ENCODE measurements at places on chromosomes 1 and 21.

GRCh38 chr1:48673332-48674105 is 103.2 kb downstream of the BEND5 start:
- DNase-seq: no peak

DNA sequence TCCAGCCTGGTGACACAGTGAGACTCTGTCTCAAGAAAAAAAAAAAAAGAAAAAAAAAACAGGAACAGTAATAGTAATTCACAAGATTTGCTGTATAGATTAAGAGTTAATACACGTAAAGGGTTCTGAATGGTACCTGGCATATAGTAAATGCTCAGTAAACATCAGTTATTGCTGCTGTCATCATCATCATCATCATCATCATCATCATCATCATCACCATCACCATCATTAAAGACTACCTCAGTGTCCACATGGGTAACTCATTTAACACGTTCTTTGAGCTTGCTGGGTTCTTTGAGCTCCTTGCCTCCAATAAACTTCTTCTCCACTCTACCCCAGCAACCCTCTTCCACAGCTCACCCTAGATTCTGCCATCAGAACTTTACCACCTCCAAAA is 55.0 kb downstream of the KIAA0319L start:
- no peak for DNase-seq

- no peak for DNase-seq
These were observed 70.5 kb downstream of the IGSF21 start for GRCh38 chr1:18178111-18178510.

GRCh38 chr1:221165839-221166500 is 286.7 kb downstream of the HLX start:
- no peak for DNase-seq

- no peak for DNase-seq
These were observed 703 bp upstream of the KRTAP12-1 start for GRCh38 chr21:44682580-44683151.

GRCh38 chr1:183390561-183390960 is 27.6 kb downstream of the NMNAT2 start:
- no peak for DNase-seq

GRCh38 chr1:84259989-84260388 is 41.5 kb upstream of the SAMD13 start:
- no peak for DNase-seq

DNA sequence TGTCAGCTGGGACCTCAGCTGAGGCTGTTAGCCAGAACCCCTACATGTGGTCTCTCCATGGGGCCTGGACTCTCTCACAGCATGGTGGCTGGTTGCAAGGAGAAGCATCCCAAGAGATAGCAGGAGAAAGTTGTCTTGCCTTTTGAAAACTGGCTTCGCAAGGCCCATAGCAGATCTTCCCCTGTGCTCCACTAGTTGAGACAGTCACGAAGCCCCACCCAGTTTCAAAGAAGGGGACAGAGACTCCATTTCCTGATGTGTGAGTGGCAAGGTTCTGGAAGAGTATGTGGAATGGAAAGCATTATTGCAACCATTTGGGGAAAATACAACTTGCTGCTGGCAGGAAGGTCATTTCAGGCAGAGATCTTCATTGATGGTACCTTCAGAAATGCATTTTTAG is 7.5 kb upstream of the CSRP1 start:
- no peak for DNase-seq

DNA sequence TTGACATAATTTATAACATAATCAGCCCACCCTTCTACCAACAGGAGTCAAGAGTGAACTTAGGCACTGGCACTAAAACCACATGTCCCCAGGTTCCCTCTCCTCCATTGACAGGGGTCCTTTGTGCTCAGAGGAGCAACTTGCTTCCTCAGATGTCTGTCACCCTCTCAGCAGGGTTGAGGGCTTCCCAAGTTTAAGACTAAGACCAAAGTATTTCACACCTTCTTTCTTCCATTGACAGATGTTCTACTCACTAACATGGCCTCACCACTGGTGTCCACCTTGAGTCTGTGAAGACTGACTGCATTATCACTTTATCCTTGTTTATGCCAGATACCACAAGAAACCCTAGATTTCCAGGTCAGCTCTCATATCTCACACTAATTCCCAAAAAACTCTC is 56.5 kb downstream of the CCDC18 start:
- no peak for DNase-seq

GRCh38 chr1:45116340-45116739 is 90.1 kb downstream of the ZSWIM5 start:
- DNase-seq: no peak

DNA sequence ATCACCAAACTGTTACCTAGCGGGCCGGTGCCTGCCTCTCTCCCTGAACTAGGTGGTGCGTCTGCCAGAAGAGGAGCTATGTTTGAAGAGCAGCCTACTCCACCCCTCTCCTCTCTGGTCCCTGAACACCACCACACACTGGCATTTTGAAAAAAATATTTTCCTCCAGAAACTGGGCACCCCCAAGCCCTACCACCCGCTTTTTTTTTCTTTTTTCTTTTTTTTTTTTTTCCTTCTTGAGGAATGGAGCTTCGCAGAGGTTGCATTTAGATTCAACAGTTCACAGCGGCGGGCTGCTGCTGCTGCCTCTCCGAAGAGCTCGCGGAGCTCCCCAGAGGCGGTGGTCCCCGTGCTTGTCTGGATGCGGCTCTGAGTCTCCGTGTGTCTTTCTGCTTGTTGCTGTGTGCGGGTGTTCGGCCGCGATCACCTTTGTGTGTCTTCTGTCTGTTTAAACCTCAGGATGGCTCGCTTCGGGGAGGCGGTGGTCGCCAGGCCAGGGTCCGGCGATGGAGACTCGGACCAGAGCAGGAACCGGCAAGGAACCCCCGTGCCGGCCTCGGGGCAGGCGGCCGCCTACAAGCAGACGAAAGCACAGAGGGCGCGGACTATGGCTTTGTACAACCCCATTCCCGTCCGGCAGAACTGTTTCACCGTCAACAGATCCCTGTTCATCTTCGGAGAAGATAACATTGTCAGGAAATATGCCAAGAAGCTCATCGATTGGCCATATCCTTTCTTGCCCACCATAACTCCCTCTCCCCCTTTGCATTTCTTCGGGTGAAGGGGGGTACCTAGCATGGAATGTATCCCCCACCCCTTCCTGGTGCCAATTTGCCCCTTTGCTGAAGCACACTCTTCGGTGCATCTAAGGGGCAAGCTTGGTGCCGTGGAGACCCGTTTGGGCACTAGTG is at the start of gene CACNA1E:
CACNA1E (plus strand) TSS at position 233 of the 911 bp plus-strand sequence; CDS start at position 461, 228 bp downstream.
- no peak for DNase-seq

GRCh38 chr1:48048064-48048463 is 50.9 kb upstream of the TRABD2B start:
- DNase-seq: no peak

- no peak for DNase-seq
These were observed 584.2 kb downstream of the NEGR1 start for GRCh38 chr1:71698186-71698585.

- no peak for DNase-seq
These were observed 5.9 kb downstream of the SSR2 start for GRCh38 chr1:156014829-156015228.

All from stimulated activated CD8-positive, alpha-beta memory T cell treated with anti-CD3 and anti-CD28 coated beads, Interleukin-4, amount 100 ng/mL, for 24 hours (primary cell).